ENCODE measurements at places on chromosomes 5 and 9.

DNA sequence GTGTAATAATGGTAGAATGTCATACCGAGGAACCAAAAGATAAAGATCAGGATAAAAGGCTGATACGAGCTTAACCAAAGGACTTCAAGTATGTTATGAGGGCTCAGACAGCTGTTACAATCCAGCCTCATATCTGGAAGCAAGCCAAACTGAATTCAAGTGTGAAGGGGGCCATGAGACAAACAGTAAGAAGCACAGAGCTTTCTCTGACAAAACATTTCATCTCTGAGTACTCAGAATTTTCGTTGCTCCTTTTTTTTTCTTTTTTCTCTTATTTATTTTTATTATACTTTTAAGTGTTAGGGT is 52.9 kb upstream of the CD180 start:
- DNase-seq = peak; percentile 30

- no peak for DNase-seq
These were observed 221.6 kb upstream of the DAP start for GRCh38 chr5:10982626-10983025.

DNA sequence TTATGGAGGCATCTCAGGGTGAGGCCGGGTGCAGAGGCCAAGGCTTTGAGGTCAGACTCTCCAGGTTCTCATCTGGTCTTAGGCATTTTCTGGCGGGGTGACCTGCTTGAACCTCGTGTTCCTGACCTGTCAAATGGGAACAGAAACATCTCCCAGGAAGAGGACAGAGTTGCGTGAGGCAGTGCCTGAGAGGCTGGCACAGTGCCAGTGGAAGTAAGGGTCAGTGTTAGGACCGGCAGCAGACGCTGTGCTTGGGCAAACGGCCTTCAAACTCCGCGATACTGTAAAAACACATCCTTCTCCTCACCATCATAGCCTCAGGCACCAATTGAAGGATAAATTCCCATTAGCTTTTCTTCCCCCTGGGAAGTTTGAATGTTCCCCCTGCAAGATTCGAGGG is 55.6 kb upstream of the FCN2 start:
- no peak for DNase-seq

DNA sequence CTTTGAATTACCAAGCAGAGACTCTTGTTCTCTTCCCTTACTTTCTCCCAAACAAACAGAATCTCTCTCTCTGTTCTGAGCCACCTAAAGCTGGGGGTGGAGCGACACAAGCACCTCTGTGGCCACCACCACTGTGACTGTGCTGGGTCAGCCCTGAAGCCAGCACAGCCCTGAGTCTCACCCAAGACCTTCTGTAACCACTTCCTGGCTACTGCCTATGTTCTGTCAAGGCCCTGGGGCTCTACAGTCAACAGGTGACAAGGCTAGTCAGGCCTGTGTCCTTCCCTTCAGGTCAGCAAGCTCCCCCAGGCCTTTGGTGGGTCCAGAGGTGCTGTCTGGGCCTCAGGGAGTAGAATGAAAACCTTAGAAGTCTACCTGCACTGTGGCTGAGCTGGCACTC is 26.1 kb upstream of the SLC28A3 start:
- DNase-seq = no peak

DNA sequence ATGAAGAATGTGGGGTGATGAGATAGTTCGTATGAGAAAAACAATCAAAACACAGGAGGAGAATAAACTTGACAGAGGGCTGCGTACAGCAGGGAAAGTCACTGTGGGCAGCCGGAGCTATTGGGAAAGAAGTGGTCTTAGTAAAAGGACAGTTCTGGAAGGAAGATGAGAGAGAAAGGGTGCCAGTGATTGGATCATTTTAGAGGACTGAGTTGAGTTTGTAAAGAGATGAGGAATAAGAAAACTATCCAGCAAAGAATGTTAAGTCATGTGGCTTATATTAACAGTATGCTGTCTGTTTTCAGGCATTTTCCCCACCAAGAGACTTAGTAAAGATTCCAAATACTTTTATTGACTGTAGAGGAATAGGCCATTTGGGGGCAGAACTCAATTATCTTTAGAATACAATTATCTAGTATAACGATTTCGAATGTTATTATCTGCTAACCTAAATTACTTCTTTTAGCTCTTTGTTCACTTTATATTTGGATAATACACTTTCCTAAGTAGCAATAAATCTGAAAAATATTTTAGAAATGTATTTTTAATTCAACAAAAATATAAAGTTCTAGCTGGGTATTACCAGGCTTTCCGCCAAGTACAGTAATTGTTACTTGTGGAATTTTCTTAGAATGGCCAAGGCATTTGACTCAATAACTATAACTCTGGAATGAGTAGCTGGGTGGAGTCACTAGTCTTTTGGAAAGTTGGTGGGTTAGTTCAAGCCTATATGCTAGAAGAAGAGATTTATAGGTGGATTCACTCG is 15.5 kb upstream of the LOX start:
- no peak for DNase-seq

GRCh38 chr5:64765804-64766504 is 2.5 kb downstream of the SREK1IP1 start:
- no peak for DNase-seq

- DNase-seq = no peak
These were observed 32.6 kb upstream of the GPX3 start for GRCh38 chr5:150987746-150988145.

GRCh38 chr9:24464319-24464951 is 81.3 kb downstream of the IZUMO3 start:
- DNase-seq = peak; percentile 15

GRCh38 chr9:70935856-70936255 is 185.6 kb downstream of the TRPM3 start:
- no peak for DNase-seq

DNA sequence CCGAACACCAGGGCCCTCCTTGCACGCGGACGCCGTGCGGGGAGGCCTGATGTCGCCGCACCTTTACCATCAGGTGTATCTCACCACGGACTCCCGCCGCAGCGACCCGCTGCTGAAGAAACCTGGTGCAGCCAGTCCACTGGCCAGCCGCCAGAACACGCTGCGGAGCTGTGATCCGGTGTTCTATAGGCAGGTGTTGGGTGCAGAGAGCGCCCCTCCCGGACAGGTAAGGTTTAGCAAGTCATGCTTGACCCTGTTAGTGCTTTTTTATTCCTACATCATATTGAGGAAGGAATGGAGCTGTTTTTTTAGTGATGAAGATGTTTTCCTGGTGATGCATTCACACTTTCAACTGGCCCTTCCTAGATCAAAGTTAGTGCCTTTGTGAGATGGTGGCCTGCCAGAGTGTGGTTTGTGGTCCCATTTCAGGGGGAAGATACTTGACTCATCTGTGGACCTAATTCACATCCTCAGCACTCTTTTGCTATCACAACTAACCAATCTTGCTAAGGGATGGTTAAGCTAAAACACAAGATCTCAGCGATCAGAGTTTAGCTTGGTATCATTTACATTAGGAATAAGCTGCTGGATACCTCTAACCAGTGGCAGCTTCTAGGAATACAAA is 2.7 kb downstream of the PCDHGC3 start:
- DNase-seq = peak; percentile 46

DNA sequence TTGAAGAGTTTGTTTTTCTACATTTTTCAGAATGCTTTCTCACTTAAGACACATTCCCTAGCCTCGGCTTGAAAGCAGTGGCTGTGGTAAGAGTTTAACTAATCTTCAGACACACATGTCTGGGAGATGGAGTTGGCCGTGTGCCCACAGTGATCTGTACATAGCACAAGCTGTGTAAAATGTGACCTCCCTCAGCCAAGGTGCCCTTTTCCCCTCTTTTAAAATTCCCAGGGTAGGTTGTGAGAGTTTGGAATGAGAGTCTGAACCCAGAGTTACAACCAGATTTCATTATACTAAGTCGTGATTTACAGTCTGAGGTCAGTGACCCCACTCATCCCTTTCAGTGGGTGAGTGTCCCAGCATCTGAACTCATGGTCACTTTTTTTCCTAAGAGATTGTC is 230.4 kb downstream of the DOCK8 start:
- peak; percentile 22 for DNase-seq

GRCh38 chr9:96505316-96505991 is 55.5 kb downstream of the HABP4 start:
- no peak for DNase-seq

DNA sequence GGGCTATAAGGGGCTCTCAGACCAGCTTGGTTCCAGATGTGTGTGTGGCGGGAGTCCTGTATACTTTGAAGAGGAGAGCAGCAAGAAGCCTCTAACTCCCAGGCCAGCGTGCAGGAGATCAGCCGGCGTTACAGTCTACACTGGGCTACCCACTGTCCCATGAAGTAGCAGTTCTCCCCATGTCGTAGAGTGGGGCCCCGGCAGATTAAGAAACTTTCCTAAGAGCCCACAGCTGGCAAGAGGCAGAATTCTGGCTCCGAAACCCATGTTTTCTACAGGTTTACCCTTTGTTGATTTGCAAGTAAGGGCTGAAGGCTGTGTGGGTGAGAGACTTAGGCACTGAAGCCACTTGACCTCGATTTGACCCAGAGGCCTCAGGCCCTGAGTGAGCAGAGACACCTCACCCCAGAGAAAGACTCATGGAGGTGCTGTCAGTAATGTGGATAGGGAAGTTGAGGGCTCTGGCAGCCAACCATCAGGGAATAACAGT is 881 bp upstream of the B4GALT1 start:
- DNase-seq = no peak

DNA sequence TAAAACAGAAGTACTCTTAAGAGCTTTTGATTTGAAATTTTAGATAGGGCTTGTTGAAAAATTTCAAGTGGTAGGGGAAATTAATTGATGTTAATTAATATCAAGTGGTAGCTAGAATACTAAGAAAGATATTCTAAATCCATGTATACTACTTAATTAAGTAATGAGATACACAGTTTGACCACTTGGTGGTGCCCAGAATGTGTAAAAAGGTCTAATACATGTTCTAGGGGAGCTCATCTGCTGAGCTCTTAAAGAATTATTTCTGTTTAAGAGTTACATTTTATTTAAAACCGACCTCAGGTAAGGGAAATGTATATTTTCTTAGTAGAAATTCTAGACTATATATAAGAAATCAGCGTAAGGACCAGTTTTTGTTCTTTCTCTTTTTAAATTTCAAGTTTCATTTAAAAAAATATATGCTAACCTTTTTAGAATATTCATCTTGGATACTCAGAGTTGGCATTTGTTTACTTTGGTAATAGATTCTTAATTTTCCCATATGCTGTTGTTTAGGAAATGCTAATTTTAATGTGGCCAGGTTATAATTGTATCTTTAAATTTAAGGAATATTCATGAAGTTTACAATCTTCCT is 61.5 kb downstream of the LNPEP start:
- DNase-seq = peak; percentile 83

DNA sequence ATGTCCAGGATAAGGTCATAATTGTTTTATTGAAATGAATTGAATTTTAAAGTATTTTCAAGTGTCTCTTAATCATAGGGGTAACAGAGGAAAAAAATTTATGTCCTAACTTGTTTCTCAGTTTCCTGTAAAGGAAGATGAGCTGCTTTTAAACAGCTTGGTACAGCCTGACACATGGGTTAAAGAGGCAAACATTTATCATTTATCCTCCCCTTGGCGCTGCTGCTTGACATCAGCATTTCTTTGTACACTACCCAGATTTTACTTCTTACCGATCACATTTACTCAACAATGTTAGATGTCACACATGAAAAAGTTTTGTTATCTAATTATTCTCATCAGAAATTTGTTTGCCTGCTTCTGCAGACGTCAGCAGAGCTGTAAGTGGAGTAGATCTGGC is 79.4 kb upstream of the CTSL start:
- DNase-seq = no peak

- DNase-seq = no peak
These were observed 212.8 kb downstream of the PIK3R1 start for GRCh38 chr5:68428231-68428811.

DNA sequence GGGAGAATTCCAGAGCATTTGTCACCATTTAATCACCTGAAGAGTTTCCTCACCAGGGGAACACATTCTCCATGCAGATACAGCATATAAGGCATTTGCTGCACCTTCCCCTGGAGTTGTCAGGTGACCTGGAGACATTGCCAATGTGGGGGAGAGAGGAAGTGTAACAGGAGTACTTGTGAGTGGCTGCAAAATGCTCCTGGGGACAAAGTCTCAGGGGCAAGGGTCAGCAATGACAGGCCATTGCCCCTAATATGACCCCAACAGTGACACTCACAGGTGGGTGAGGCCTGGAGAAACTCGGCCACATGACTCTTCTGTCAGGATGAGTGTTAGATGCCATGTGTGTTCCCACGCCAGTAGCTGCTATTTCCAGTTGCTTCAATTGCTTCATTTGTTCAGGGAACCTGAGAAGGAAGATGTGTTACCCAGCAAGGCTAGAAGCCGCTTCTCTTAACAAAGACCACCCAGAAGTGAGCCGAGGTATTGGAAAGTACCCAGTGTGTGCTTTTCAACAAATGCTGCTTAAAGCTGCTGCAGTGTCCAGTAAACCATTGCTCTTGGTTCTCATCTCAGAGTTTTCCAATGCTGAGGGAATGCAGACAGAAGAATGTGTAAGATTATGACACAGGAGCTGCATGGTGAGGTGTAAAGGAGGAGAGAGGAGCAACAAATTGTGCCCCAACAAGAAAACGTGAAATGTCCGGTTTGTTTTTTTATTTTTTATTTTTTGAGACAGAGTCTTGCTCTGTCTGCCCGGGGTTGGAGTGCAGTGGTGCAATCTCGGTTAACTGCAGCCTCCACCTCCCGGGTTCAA is 128.2 kb upstream of the SLC44A1 start:
- DNase-seq = peak; percentile 25

DNA sequence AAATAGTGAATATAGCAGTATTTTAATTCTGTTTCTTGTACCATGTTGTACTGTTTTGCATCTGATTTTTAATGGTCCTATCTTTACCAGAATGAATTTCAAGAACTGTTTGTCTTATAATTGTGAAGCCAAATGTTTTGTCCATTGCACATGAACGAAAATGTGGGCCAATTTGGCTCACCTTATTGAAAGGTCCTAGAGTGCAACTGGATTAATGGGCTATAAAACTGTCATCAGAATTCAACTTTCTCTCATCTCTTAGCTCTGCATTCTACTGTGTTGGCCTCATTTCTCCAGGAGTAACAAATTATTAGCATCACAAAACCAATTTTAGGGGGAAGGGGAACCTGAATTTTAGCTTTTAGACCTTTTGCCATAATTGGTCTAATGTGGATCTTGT is 179.4 kb upstream of the NUDT12 start:
- no peak for DNase-seq

GRCh38 chr5:14134771-14135170 is 8.4 kb upstream of the TRIO start:
- no peak for DNase-seq

All from brain (organoid and tissue), 16 donors.